ENCODE measurements at places on chromosomes 5 and 9.

DNA sequence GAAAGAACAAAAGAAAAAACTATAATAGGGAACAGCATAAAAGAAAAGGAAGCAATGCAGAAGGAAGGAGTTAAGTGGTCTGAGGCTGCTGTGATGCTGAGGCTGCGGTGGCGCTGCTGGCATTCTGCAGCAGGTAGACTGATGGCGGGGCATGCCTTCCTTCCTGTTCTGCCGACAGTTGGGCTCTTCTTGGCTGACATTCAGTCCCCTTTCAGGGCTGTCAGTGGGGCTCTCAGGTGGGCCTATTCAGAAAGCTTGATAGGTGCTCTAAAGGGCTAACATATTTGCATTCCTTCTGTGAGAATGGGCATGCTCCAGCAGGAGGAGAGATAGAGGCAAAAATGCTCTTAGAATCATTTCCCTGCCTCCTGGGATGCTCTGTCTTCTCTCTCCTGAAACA lies 5.1 kb upstream of the CLINT1 start:
- no peak for DNase-seq

DNA sequence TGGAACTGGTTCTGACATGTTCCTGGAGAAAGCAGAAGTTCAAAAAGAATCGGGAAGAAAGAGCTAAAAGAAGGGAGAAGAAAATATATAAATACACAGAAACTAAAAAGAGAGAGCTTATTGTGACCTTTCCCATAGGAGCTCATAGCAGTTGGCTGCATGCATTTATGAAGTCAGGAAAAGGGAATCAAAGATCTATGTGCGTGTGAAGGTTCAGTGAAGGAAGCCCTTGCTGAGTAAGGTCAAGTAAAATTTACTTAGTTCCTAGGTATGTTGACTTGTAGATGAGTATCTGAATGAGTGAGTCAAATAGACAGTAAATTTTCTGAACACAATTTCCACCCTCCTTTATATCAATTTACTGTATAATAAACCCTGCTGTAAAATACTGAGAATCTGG lies 632.5 kb downstream of the SLCO4C1 start:
- no peak for DNase-seq

DNA sequence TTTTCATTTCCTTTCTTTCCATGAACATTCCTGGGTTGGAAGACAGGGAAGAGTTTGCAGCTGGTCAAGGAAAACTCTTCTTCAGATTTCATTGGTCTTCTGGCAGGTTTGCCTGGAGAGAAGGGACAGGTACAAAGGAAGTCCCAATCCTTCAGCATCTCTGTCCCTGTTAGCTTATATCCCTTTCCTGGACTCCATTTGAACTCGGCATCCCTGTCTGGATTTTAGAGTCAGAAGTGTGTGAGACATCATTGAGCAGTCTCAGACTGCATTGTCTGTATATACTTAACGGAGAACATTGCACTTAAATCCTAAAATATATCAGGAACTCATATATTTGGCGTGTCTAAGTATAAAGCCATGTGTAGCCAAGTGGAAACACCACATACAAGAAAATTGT lies 54.9 kb downstream of the ADGRV1 start:
- no peak for DNase-seq

DNA sequence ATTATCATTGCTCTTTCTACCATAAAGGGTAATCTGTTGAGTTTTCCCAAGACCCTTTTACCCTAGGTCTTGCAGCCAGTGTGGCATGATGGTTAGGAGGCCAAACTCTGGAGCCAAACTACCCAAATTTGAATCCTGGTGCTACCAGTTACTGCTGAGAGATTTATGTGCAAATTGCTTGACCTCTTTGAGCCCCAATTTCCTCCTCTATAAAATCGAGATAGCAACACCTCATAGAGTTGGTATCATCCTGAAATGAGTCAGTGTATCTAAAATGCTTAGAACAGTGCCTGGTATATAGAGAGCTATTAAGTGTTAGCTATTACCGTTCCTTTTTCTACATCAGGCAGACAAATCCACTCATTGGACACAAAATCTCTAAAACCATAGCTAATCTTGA lies 43.0 kb downstream of the ACTBL2 start:
- DNase-seq = no peak

DNA sequence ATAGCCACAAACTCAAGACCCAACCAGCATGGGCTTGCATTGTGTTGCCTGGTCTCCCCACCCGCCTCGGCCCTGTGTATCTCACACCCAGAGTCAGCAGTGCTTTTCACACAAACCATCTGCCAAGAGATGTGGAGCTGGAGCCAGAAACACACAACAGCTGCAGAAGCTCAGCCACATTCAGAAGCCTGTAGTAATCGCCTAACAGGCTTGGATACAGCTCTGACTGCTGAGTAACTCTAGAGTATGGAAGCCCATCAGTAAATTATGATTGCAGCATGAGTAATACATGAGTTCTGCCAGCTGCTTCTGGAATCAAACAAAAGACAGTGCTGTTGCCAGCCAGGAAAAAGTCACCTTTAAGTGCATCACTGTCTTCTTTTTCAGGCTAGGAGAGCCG lies 16.0 kb downstream of the TEK start:
- DNase-seq = peak; percentile 78
